Suppressor macrophage treated with lipopolysaccharide for 4 hours (primary cell): ENCODE measurements at places on chromosomes 3 and 15.

DNA sequence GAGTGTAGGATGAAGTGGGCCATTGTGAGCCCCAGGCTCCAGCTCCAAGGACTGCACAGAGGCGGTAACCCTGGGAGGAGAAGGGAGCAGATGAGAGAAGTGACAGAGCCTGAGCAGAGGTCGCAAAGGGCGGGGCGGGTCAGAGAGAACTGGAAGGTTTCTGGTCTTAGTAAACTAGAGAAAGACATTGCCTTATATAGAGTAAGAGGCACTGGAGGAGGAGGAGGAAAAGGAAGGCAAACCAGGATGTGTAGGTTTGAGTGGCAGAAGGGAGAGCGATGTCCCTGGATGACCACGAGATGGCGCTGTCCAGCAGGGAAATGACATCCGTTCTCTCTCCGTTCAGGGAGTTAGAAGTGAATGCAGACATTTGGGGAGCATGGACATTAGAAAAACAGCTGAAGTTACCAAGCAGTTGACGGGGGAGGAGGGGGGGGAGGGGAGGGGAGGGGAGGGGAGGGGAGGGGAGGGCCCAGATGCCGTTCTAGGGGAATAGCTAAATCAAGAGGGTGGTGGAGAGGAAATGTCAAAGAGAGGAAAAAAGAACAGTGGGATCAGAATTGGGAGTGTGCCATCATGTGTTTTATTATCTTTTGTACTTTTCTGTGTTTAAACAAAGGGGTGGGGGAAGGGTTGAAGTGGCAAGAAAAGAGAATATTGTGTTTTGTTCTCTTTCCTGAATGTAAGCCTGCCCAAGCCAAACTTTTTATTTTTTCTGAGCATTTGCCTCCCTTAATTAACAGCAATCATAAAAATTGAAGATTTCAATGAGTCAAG, 48.8 kb downstream of the STARD5 start:
- DNase-seq = peak; percentile 86

DNA sequence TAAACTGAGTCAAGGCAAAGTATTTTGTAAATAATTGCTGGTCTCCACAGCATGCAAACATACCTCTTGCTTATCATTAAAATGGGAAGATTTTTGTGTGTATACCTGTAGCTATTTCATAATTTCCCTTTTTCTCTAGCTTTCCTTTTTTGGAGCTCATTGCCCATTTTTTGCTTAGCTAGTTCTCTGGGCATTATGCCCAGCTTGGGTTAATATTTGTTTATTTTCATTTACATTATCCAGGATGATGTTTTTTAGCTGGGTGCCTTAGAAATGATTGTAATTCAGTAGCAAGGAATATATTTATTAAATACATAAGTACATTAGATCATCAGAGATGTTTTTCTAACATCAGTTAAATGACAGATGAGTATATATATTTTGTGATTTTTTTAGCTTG, 1271.7 kb upstream of the GBE1 start:
- DNase-seq = no peak

DNA sequence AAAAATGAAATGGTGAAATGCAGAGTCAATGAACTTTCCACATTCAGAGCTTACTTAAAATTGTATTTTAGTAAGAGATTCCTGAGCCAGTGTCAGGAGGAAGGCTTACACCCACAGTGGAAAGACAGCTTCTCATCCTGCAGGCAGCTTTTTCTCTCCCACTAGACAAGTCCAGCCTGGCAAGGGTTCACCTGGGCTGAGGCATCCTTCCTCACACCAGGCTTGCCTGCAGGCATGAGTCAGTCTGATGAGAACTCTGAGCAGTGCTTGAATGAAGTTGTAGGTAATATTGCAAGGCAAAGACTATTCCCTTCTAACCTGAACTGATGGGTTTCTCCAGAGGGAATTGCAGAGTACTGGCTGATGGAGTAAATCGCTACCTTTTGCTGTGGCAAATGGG, 3.1 kb downstream of the CCR4 start:
- no peak for DNase-seq

- DNase-seq = no peak
Measured at GRCh38 chr15:23506762-23507161, 58.7 kb upstream of the MKRN3 start.

- no peak for DNase-seq
Measured at GRCh38 chr15:25884370-25884769, 21.2 kb upstream of the ATP10A start.

GRCh38 chr15:52003710-52004109, 15.3 kb upstream of the MAPK6 start:
- no peak for DNase-seq

DNA sequence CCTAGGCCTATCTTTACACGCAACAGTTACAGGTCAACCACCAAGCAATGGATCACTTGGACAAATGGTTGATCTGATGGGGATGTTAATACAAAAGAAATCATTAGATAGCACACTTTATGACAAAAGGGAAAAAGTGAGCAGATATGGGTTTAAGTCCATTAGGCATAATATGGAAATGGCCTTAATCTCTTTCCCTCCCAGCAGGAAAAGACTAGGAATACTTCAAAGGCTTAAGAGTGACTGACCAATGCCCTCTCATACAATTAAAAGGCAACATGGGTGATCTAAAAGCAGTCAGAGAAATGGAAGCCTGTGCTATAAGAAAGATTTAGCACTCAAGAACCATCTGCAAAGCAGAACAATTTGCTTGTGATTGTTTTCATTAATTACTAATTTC, 3.3 kb downstream of the PRTG start:
- DNase-seq = no peak

- no peak for DNase-seq
Measured at GRCh38 chr15:73926219-73927002, at the start of gene LOXL1. Gene LOXL1 (plus strand): TSS chr15:73926462. CDS start chr15:73926784, 322 bp downstream.

DNA sequence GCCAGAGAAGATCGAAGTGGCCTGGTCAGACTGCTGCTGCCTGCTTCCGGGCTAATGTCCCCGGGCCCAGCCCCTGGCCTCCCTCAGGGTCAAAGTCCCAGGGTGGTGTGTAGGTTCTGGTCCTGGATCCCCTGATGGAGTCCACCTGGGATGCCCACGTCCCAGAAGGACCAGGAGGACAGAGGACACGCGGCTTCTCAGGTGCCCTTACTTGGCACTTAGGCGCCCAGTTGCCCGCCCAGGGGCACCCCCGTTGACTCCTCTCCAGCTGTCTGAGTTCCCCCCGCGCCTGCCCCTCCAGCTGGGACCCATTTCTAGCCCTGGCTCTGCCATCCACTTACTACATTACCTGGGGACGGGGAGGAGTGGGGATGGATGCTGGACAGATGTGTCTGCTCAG, 44.6 kb downstream of the LINGO1 start:
- DNase-seq = no peak

DNA sequence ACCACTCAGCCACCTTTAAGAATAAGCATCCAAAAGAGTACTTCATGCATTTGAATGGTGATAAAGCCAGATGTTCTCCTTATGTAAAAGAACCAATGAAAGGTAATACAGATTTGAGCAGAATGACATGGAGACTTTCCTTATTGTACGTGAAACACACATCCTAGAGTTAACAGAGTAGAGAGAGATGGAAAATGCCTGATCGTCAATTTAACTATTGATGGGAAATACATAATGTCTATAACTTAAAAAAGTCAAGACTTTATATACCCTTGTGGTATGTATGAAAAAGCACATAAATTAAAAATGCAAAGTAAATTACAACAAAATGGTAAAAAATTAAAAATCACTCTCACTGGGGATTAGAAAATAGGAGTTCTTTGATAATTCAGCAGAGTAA, 31.7 kb upstream of the PLSCR5 start:
- no peak for DNase-seq

DNA sequence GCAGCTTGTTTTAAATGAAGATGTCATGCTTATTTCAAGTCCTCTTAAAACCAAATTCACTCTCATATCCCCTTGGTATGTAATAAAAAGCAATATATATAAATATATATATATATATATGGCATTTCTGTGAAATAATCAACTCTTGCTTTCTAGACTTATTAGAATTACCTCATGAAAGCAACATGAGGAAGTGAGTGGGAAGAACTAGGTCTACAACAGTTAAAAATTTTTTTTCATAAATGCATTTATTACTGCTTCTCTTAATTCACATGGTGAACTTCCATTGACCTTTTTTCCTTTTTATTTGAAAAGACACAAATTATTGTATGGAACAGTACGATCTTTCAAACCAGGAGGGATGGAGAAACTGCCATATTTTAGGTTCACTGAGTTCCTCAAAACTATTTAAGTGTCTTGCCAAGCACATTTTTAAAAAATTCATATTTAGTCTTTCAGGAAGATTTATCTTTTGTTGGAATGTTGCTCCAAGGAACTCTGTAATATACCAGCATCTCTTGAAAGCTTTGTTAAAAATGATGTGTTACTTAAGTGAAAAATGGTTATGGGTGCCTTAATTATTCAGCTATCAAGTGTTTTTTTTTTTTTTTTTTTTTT, 185.2 kb downstream of the GHSR start:
- no peak for DNase-seq

- no peak for DNase-seq
Measured at GRCh38 chr3:133851266-133851906, 44.3 kb downstream of the RAB6B start.
